SK-N-MC (cell line): ENCODE measurements at places on chromosomes 1 and 21.

- DNase-seq, result no peak
These were observed 2.9 kb upstream of the ZNF496 start for GRCh38 chr1:247334378-247335133.

DNA sequence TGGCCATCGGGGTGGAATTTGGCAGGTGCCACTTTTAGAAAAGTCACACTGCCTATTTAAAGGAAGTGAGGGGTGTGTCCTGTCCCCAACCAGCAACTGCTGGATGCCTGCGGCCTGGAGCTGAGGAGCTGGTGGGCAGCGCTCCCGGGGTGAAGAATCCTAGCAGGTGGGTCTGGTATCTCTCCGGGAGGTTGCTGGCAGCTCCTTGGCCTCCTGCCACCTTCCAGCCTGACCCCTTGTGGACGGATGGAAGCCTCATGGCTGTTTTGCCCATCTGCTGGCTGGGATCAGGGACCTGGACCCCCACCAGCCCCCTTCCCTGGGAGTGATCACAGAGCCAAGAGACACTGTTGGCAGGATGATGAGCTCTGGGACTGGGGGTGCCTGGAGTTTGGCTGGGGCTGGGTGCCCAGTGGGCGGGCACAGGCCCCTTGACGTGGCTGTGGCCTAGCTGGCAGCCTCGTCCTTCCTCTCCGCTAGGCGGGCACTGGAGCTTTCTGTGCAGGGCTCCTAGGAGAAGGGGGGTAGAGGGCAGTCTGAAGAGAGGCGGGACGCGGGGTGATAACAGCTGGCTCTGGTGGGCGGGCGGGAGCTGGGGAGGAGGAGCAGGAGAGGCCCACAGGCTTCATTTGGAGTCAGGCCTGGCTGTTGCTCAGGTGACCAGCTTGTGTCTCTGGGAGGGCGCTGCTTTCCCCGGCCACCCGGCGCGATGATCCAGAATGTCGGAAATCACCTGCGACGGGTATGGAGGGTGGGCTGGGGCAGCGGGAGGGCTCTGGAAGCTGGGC, at the start of gene ACOT11:
TSS of gene ACOT11 (plus strand) at position 628 of the 788 bp plus-strand sequence. CDS start at position 710, 82 bp downstream.
- no peak for DNase-seq

DNA sequence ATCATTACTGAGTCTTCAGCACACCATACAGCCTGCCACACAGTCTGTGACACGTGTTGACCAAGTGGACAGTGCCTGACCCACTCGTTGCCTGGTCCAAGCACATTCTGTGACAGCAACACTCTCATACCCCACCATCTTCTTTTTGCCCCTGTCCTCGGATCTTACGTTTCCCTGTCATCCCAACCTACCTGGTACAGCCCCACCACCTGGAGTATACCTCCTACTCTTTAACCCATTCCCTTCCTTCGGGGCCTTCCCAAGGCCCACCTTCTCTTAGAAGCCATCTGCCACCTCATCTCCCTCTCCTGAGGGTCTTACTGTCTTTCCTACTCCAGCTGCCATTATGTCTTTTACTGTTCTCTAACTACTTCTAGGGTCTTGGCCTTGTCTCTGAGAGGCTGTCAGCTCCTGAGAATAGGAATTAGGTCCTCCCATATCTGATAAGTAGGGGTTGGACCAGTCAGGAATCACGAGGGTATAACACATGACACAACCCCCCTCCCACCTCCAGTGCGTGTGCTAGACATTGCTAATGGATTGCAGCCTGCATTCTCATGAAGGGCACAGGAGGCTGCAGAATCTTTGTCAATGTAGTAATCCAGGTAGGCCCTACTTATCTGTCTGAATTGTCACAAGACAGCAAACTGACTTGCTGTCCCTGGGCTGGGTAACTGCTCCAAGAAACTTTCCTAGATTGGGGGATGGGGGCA, 13.0 kb downstream of the GRHL3 start:
- DNase-seq, result no peak

GRCh38 chr21:44918581-44919033, 2.1 kb downstream of the ITGB2 start:
- DNase-seq, result no peak

GRCh38 chr1:81053826-81054225, 746.9 kb upstream of the ADGRL2 start:
- no peak for DNase-seq

DNA sequence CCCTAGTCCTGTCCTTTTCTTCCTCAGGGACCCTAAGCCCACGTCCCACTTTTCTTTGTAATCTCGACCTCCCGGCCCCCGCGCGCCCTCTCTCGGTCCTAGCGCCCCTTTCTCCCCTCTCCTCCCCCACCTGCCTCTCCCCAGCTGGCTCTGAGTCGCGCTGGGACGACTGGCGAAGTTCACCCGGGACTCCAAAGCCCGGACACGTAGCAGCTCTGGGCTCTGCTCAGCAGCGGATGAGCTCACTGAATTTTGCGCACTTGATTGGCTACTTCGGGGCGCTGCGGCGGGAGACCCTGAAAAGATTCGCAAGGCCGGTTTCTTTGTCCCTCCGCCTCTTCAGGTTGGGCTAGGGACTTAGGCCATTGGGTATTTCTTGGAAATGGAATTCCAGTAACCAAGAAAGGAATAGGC, 16.3 kb upstream of the ACKR1 start:
- DNase-seq, result no peak

DNA sequence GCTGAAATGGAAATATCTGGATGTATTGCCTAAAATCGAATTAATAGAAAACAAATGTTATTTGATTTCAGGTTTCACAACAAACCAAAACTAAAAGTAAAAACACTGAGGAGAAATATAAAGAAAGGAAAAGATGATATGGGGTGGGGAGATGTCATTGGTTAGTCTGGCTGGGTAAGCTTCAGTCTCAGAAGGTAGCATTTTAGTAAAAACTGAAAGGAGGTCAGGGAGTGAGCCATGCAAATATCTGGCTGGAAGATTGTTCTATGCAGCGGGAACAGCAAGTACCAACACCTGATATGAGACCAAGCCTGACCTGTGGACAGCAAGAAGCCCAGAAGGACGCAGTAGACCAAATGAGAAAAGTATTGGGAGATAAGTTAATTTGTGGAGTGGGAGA, 264.6 kb downstream of the LRRC40 start:
- no peak for DNase-seq

DNA sequence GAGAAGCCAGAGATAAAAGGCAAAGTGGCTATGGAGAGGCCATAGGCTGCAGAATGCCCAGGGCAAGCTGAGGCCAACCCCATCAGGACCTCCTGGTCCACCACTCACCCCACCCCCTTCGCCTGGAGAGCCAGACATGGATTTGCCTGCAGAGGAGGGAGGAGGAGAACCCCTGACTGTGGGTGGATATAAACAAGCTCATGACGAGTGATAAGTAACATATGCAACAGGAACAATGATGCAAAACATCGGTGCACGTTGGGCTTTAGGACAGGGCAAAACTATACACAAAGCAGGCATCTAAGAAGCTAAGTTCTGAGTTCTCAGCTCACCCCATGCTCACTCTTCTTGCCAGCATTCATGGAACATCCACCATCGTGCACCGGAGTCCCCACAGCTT, 150.3 kb downstream of the ETS2 start:
- no peak for DNase-seq

GRCh38 chr1:3803905-3804626, 7.8 kb upstream of the LRRC47 start:
- DNase-seq, result no peak

- no peak for DNase-seq
These were observed 31.2 kb downstream of the PCSK9 start for GRCh38 chr1:55070293-55071164.

DNA sequence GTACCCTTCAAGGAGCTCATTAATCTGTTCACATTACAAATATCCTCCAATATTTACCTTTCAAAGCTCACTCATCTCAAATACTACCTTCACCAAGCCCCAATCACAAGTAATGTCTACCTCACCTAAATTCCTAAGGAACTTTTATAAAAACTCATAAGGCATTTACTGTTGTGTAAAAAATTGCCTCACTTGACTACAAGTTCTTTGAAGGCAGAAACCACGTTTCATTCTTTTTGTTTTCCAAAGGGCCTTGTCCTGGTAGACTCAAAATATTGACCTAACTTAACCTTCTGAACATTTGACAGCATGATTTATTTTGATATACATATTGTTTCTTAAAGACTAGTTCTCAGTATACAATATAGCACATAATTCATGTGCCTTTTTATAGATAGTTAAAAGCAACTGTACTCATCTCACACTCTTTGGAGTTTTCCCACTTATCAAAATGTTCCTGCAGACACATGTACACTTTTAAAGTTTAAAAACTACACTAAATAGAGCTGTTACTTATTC, 2.5 kb downstream of the USP33 start:
- DNase-seq, result no peak

- DNase-seq, result no peak
These were observed 15.5 kb upstream of the PPP1R15B start for GRCh38 chr1:204426971-204427701.

GRCh38 chr1:110384581-110385321, 6.1 kb downstream of the SLC16A4 start:
- no peak for DNase-seq

DNA sequence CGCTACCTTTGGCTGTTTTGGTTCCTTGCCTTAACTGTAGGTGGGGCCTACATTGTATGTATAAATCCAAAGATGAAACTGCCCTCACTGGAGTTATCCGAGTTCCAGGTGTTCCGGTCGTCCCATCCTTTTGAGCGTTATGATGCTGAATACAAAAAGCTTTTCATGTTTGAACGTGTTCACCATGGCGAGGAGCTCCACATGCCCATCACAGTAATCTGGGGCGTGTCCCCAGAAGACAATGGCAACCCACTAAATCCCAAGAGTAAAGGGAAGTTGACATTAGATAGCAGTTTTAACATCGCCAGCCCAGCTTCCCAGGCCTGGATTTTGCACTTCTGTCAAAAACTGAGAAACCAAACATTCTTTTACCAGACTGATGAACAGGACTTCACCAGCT, 139.5 kb downstream of the TLR5 start:
- DNase-seq, result no peak

GRCh38 chr1:204959374-204959773, 83.6 kb upstream of the CNTN2 start:
- DNase-seq, result no peak

DNA sequence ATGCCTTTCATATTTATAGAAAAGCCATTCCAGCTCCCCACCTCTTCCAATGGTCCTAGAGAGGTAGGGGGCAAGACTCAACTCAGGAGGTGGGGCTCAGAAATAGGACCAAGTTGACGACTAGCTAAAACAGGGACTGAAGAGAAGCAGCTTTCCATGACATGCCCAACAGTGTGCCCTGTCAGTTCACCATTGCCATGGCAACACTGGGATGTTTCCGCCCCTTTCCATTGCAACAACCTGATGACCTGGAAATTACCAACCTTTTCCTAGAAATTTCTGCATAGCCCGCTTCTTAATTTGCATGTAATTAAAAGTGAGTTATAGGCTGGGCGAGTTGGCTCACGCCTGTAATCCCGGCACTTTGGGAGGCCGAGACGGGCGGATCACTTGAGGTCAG, 22.4 kb upstream of the INTS3 start:
- DNase-seq, result no peak

GRCh38 chr1:34696981-34697380, 57.9 kb upstream of the GJB5 start:
- DNase-seq, result no peak
